ENCODE measurements at places on chromosomes 11 and 22. TPM values are rescaled to one million over a fixed set of nuclear protein-coding genes. Genes with fewer than 3 reads are reported as not detected.

The RBX1 gene
- total RNA-seq: 71.2 TPM

The OR8A1 gene
- total RNA-seq: not detected

The ABTB2 gene
- total RNA-seq: 3.3 TPM

The ACTN3 gene
- 0.14 TPM for total RNA-seq

The NXPE2 gene
- total RNA-seq: not detected

The NAT10 gene
- 43.1 TPM for total RNA-seq

The ELF5 gene
- total RNA-seq: 0.74 TPM

The FAM111B gene
- 9.5 TPM for total RNA-seq

The ARL2 gene
- 132 TPM for total RNA-seq

The C22orf31 gene
- total RNA-seq: not detected

The HORMAD2 gene
- not detected for total RNA-seq

The PARVA gene
- 12.1 TPM for total RNA-seq

The STX5 gene
- total RNA-seq: 25.3 TPM

The CDC42BPG gene
- 15.9 TPM for total RNA-seq

The C11orf87 gene
- total RNA-seq: 0.09 TPM

The ALDH3B1 gene
- 3.1 TPM for total RNA-seq

The CBLIF gene
- not detected for total RNA-seq

The MS4A10 gene
- total RNA-seq: not detected

The PAFAH1B2 gene
- 73.8 TPM for total RNA-seq

The DERL3 gene
- total RNA-seq: 2.8 TPM

The KCNJ5 gene
- total RNA-seq: 0.85 TPM

The OR8D4 gene
- not detected for total RNA-seq

The PRSS23 gene
- 95.0 TPM for total RNA-seq

The MYRF gene
- 1.6 TPM for total RNA-seq

The LDHAL6A gene
- not detected for total RNA-seq

The P2RX3 gene
- total RNA-seq: not detected

The PLEKHA7 gene
- 15.4 TPM for total RNA-seq

The FOSL1 gene
- total RNA-seq: 87.1 TPM

The SLC22A12 gene
- total RNA-seq: not detected

The KDM4D gene
- total RNA-seq: 1.3 TPM

Measured in airway epithelial cell (primary cell).